ENCODE measurements at places on chromosomes 7 and 10.
A peak's percentile ranks its signal among the peaks of the same experiment; 100 is the strongest.

DNA sequence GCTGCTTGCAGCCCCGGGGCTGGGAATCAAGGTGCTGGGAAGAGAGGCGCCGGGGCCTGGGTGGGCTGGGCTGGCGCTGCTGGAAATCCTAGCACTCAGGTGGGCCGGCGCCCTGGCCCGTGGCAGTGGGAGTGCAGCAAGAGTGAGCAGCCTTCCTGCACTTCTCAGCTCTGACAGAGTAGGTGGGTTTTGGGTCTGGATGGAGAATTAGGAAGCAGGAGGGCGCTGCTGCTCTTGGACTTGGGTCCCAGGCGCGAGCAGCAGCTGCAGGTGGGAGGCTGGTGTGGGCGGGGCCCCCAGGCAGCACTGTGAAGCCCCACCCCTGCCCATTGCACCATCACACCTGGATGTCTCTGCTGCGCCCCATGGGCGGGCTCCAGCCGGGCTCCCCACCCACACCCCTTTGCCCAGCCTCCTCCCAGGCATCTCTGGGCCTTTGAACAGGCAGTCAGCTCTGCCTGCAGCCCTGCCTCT is 6.0 kb downstream of the BRI3 start:
- H3K27ac ChIP-seq = peak overlapping the region; percentile 55
- H3K4me3 ChIP-seq = no peak overlapping the region

- no peak overlapping the region for H3K27ac ChIP-seq
- no peak for DNase-seq
- H3K4me3 ChIP-seq = no peak overlapping the region
- H3K4me1 ChIP-seq = no peaks in the 10 kb centered on the region
- no peaks in the 10 kb centered on the region for H3K27me3 ChIP-seq
- no peaks in the 10 kb centered on the region for H3K36me3 ChIP-seq
Observed at GRCh38 chr7:98084631-98085030, 22.0 kb upstream of the LMTK2 start.

DNA sequence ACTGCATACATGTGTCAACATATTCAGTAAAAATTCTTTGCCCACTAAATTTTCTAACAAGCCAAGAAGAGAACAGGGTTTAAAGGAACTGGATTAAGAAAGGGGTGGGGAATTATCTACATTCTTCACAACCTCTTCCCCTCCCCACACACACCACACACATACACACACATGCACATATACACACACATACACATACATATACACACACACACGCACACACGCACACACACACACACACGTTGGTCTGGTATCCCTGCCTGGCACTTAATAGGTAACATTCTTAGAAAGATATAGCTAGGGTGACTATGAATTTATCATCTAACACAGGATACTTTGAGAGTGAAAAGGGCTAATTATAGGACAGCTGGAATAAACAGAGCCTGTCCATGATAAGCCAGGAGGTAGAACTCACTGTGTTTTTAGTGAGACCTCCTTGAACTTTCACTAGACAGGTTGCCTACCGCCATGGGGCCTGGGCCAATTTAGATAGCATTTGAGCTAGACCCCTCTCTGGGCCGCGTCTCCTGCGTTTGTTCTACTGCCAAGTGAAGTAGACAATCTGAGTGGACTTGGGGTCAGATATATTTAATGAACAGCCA is 33.1 kb upstream of the EPC1 start:
- no peaks in the 10 kb centered on the region for H3K27me3 ChIP-seq
- H3K27ac ChIP-seq = no peak overlapping the region
- no peak for DNase-seq
- peaks cover 2% of the 10 kb centered on the region for H3K4me1 ChIP-seq
- H3K36me3 ChIP-seq = no peaks in the 10 kb centered on the region
- H3K4me3 ChIP-seq = no peak overlapping the region

DNA sequence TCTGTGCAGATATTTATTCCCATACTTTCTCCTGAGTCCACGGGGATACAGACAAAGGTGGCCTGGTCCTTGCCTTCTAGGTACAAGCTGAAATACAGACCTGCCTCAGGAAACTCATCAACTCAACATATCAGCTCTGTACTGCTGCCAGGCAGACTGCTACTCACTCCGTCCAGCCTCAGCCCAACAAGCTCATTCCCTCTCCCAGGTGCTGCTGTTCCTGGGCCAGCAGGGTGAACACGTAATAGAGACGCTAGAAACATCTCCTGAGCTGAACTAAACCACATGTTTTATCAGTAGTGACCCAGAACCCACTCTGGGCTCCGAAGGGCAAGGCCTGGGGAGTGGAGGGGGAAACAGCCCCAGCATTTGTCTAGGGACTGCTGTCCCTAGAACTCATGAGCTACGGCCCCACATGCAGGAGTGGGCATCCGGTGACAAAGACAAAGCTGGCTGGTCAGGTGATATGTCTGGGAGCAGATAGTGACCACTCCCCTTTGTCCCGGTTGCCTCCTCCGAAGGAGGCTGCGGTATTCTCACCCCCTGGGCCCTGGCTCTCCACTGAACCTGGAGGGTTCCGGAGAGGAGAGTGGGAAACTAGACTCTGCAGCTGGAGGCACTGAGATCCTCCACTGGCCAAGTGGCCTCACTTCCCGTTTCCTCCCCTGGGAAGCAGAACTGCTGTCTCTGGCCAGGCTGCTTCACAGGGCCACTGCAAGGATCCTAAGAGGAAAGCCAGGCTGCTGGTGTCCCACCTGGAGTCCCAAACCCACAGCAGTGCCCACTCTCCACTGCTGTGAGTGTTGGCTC is 116.1 kb downstream of the FAM53B start:
- no peak for DNase-seq
- no peak overlapping the region for H3K27ac ChIP-seq
- H3K4me1 ChIP-seq = peaks cover 11% of the 10 kb centered on the region
- H3K36me3 ChIP-seq = peaks cover 3% of the 10 kb centered on the region
- H3K27me3 ChIP-seq = no peaks in the 10 kb centered on the region

DNA sequence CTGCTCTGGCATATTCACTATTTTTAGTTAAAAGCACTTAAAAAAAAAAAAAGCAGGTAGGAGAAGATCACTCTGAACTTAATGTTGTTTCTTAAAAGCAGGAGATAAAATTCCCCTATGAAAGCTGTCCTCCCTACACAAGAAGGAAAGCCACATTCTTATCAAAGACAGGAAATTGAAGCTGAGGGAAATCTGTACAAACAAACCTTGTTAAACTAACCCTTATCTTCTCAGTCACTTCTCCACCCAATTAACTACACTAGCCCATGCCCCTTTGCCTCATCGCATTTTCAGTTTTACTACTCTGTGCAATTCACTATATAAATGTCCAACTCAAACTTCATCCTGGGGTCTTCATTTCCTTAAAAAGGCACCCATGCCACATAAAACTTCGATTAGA is 2.7 kb upstream of the CDCA7L start:
- no peaks in the 10 kb centered on the region for H3K36me3 ChIP-seq
- no peak overlapping the region for H3K27ac ChIP-seq
- peaks cover 26% of the 10 kb centered on the region for H3K27me3 ChIP-seq
- peaks cover 9% of the 10 kb centered on the region for H3K4me1 ChIP-seq
- no peak overlapping the region for H3K4me3 ChIP-seq

GRCh38 chr10:97915346-97916131 is 65.9 kb downstream of the GOLGA7B start:
- DNase-seq = no peak
- H3K27ac ChIP-seq = no peak overlapping the region
- H3K36me3 ChIP-seq = no peaks in the 10 kb centered on the region
- H3K4me3 ChIP-seq = no peak overlapping the region
- no peaks in the 10 kb centered on the region for H3K27me3 ChIP-seq
- no peaks in the 10 kb centered on the region for H3K4me1 ChIP-seq

GRCh38 chr7:55524558-55525310 is 47.6 kb downstream of the VOPP1 start:
- peaks cover 3% of the 10 kb centered on the region for H3K36me3 ChIP-seq
- H3K4me3 ChIP-seq = no peak overlapping the region
- no peaks in the 10 kb centered on the region for H3K4me1 ChIP-seq
- no peaks in the 10 kb centered on the region for H3K27me3 ChIP-seq
- H3K27ac ChIP-seq = no peak overlapping the region

DNA sequence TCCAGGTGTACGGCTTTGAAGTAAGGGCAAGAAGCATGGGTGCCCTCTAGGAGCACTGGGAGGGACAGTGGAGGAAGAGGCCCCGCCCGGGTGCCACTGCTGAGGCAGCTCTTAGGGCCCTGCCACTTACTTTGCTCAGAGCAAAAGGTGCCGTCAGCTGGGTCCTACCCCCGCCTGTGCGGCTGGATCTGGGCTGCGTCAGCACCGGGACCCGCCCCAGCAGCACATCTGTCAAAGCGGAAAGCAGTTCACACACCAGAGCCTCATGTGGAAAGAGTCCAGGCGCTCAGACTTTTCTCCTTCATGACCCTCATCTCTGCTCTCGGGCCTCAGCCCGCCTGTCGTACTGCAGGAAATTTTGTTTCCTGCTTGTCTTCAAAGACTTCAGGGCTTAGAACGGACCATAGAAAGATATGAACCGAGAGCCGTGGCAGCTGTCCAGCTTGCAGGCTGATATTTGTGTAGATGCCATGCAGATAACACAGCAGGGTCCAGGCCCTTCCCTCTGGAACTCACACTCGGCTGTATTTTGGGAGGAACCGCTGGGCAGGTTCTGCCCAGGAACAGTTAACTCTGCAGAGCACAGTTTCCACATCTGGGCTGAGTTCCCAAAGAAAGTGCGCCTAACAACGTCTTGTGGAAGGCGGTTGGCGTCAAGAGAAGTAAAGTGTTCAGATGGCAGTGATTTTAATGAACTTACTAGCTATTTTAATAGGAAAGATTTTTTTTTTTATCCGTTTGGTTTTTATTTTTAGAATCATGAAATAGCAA is 44.3 kb upstream of the PRKAR1B start:
- H3K36me3 ChIP-seq = peaks cover 34% of the 10 kb centered on the region
- no peaks in the 10 kb centered on the region for H3K27me3 ChIP-seq
- H3K27ac ChIP-seq = no peak overlapping the region
- peaks cover 2% of the 10 kb centered on the region for H3K4me1 ChIP-seq
- DNase-seq = no peak
- H3K4me3 ChIP-seq = no peak overlapping the region

DNA sequence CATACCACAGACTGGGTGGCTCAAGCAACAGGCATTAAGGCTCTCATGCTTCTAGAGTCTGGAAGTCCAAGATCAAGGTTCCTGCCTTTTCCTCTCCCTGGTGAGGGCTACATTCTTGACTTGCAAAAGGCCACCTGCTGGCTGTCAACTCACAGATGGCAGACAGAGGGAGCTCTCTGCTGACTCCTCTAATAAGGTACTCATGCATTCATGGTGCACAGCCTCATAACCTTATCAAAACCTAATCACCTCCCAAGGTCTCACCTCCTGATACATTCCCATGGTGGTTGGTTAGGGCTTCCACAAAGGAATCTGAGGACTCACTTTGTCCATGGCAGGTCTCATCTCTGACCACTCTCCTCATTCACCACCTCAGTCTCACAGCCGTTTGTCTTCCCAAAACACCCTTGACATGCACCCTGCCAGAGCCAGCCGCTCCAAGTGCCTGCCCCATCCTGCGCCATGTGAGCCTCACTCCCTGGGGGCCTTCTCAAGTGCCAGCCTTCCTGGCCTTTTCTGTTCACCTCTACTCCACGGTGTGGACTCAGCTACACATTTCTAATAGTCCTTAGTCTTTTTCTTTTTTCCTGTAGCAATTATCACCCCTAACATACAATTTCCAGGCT is 400.3 kb upstream of the ADARB2 start:
- no peaks in the 10 kb centered on the region for H3K36me3 ChIP-seq
- H3K4me1 ChIP-seq = no peaks in the 10 kb centered on the region
- no peak for DNase-seq
- no peak overlapping the region for H3K27ac ChIP-seq
- no peak overlapping the region for H3K4me3 ChIP-seq

DNA sequence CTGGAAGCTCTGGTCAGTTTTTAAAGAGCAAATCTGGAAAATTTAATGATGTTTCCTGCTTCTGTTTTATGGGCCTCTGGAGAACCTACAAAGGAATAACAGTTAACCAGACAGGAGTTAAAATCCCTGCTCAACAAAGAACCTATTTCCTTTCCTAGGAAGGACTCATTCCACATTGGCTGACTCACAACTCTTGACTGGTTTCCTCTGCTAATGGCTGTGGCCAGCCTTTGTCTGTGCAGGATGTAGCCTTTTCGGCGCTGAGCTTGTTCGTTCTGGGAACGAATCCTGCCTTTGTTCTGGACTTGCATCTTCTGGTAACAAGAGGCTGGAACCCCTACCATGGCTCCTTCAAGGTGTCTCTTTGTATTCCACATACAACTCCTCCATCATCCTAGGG is 112.8 kb upstream of the PDCD4 start:
- peaks cover 10% of the 10 kb centered on the region for H3K4me1 ChIP-seq
- peak overlapping the region; percentile 83 for H3K27ac ChIP-seq
- no peaks in the 10 kb centered on the region for H3K36me3 ChIP-seq

GRCh38 chr7:85094046-85094725 is 92.7 kb downstream of the SEMA3D start:
- H3K27ac ChIP-seq = no peak overlapping the region
- H3K27me3 ChIP-seq = no peaks in the 10 kb centered on the region
- no peak overlapping the region for H3K4me3 ChIP-seq
- H3K36me3 ChIP-seq = no peaks in the 10 kb centered on the region

GRCh38 chr10:14185316-14186045 is 145.2 kb downstream of the FRMD4A start:
- no peak overlapping the region for H3K27ac ChIP-seq
- H3K4me3 ChIP-seq = peak overlapping the region; percentile 7
- no peaks in the 10 kb centered on the region for H3K36me3 ChIP-seq
- DNase-seq = peak; percentile 91
- peaks cover 6% of the 10 kb centered on the region for H3K4me1 ChIP-seq

- no peaks in the 10 kb centered on the region for H3K27me3 ChIP-seq
- DNase-seq = no peak
- H3K27ac ChIP-seq = no peak overlapping the region
- H3K36me3 ChIP-seq = no peaks in the 10 kb centered on the region
- no peak overlapping the region for H3K4me3 ChIP-seq
Observed at GRCh38 chr7:64632029-64632428, 33.9 kb upstream of the ZNF107 start.

DNA sequence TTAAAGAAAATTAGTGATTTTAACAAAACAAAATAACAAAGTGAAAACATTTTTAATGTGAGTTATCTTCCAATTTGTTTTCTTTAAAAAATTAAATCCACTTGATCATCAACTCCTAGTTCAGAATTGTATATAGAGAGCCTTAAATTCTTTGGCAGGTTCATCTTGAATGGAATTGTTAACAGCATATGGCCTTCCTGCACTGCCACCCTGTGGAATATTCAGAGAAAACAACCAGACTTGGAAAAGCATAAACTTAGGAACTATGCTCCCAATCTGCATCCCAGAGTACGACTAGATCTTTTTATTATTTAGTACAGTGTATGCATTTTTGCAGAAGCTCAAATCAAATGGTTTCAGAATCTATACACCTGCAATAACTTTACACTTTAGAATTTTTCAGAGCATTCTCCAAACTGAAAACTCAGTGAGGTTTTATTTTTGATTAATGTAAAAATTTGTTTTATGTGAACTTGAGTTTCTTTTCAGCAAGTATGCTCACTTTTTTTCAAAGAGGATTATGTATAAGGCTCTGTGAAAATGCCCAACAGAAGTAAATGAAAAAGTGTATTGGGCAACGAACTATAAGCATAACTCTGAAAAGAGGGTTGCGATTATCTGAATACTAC is 44.9 kb upstream of the ANK3 start:
- no peaks in the 10 kb centered on the region for H3K27me3 ChIP-seq
- no peak overlapping the region for H3K4me3 ChIP-seq
- DNase-seq = no peak
- no peaks in the 10 kb centered on the region for H3K36me3 ChIP-seq
- H3K4me1 ChIP-seq = peaks cover 3% of the 10 kb centered on the region

GRCh38 chr7:141239661-141240060 is 165.8 kb downstream of the TMEM178B start:
- no peak overlapping the region for H3K4me3 ChIP-seq
- H3K27ac ChIP-seq = no peak overlapping the region
- no peaks in the 10 kb centered on the region for H3K36me3 ChIP-seq
- no peaks in the 10 kb centered on the region for H3K27me3 ChIP-seq
- no peak for DNase-seq

Measured in trophoblast cell (in vitro differentiated cells and primary cell).